Epithelial cell of esophagus (primary cell): ENCODE measurements at places on chromosomes 2 and 18.

DNA sequence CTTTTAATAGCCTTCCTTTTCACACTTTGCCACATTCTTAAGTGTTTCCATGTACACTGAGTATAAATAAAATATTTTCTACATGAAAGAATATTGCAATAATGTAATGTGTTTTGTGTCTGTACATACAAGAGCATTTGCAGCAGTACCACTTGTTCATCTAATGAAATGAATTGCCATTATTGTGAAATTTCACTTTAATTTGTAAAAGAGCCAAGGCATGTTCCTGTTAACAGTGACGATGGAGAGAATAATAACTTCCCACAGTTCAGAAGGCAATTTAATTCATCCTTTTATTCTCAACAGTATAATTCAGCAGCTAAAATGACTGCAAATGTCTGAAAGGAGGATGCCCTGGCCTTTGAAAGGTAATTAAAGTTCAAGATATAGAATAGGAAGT is 853.9 kb downstream of the LRRTM4 start:
- no peak for DNase-seq

GRCh38 chr18:71899707-71900472 is 644.3 kb downstream of the CBLN2 start:
- DNase-seq = no peak

DNA sequence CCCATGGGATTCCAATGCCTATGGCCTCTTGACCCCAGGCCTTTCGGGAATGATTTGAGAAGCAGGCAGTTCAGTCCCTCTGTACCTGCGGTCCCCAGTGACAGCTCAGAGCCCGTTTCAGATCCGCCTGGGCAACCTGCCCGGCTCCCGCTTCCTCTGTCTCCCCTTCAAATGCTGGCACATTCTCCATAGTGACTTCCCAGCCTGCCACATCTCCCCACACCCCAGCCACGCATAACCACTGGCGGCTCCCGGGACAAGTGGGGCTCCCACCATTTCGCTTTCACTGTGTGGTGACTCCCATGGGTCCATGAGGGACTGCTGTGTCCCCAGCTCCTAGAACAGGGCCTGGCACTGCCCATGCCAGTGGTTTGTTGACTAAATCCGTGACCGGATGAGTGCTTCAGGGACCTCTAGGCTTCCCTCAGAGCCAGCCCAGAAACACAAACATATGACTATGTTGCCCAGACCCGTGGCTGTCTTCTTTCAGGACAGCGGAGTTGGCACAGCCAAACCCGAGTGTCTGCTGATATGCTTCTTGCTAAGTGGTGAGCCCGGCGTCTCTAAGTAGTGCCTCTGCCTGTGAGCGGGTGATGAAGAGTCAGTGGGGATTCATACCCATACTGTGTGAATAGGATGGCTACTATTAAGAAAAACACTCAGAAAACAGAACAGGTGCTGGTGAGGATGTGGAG is 91.2 kb downstream of the GLI2 start:
- DNase-seq = no peak

DNA sequence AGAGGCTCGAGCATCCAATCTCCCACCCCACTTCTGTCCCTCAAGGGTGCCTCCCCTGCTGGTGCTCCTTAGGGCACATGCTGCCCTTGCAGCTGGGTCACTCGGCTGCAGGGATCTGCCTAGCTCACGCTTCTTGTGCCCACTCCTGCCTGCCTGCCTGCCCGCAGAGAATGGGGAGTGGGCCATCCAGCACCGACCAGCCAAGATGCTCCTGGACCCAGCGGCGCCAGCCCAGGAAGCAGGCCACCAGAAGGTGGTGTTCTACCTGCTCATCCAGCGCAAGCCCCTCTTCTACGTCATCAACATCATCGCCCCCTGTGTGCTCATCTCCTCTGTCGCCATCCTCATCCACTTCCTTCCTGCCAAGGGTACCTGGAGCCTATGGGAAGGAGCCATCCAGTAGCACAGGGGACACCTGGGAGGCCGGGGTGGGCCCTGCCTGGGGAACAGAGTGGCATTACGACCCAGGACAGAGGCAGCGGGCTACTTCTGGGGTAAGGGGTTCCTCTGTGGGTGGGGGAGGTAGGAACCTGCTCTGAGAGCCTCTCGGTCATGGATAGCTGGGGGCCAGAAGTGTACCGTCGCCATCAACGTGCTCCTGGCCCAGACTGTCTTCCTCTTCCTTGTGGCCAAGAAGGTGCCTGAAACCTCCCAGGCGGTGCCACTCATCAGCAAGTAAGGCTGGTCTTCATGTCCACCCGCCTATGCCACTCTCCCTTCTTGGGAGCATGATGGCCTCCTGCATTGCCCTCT is 3.4 kb downstream of the CHRNG start:
- DNase-seq = no peak

DNA sequence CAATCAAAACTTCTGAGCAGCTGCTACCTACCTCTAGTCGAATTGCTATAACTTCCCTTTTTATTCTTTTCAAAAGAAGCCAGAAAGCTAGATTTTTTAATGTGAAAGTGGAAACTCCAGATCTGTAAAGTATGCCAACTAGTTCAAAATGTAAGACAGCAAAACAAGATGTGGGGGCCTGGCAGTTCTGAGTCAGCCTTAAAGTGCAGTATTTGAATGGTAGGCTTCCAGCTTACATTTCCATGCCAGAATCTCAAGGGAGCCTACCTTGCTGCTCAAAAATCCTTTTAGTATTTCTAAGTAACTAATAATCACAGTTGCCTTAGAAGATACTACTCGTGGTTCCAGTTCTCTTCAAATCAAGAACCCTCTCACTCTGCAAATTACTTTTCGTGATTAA is 1288.7 kb downstream of the LRP1B start:
- DNase-seq = no peak

DNA sequence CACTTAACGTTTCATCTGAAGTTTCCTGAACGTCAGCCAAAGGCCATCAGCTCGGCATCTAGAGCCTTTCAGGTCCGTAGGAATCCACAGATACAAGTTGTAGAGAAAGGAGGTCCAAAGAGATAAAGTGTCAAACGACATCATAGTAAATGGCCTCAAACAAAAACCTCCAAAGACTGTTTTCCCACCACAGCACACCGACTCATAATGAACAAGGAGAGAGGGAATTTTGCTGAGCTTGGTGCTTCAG is 150.3 kb downstream of the PXDN start:
- no peak for DNase-seq
